Activated CD4-positive, alpha-beta T cell treated with anti-CD3 and anti-CD28 coated beads, Interleukin-2, amount 50 U/mL, for 1 hour (primary cell): ENCODE measurements at places on chromosomes 2 and 18.

DNA sequence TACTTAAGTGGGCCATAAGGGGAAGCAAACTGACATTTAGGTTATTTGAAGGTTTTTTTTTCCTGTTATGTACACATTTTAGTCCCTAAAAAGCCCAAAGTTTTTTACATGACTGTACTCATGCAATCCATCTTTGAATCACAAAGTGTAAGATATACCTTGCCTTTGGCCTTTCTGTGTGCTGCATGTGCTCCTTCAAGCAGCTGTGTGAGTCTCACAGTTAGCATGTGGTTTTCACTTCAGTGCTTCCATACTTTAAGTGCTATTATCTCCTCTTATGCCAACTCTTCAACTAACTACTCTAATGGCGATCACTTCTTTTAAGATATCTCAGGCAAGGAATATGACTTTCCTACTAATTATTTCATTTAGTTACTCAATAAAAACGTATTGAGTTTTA is 597.1 kb upstream of the ACVR2A start:
- DNase-seq: no peak

DNA sequence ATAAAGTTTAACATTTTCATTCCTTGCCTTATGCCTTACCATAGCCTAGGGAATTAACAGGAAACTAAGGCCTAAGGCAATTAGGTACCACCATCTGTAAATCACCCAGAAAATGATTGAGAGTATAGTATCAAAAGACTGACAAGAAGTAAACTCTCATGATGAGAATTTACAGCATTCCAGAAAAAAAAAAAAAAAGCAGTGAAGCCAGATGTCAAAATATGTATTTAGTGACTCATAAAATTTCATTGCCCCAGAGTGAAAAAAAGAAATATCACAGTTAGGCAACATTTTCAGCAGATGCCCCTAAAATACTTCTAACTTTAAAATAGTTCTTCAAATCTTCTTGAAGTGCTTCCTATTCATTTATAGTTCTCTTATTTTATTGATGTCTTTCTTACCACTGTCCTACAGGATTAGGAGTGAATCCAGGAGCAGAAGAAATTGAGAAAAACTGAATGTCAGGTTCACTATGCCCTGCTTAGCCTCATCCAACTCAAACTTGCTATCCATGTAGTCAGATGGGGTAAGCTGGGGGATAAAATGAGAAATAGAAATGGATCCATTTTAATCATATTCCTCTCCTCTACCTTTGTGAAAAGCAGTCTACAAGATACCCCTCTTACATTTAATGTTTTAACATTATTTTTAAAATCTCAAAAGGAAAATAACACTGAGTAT is 57.3 kb upstream of the TANK start:
- no peak for DNase-seq

DNA sequence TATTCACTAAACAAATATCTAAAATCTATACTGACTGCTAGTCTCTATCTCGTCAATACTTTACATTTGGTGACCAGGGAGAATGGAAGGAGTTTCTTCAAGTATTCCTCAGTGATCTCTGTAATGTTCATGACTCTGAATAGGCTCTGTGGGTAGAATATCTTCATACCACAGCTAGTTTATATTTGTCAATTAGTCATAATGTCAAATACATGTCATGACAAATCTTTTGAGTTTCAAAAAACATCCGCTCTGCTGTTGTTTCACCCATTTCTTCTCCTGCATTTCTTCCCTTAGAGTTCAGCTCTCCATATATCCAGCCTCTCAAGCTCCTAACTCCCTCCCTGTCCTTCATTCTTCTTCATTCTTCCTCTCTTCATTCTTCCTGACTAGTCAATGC is 206.5 kb upstream of the FANCL start:
- no peak for DNase-seq

DNA sequence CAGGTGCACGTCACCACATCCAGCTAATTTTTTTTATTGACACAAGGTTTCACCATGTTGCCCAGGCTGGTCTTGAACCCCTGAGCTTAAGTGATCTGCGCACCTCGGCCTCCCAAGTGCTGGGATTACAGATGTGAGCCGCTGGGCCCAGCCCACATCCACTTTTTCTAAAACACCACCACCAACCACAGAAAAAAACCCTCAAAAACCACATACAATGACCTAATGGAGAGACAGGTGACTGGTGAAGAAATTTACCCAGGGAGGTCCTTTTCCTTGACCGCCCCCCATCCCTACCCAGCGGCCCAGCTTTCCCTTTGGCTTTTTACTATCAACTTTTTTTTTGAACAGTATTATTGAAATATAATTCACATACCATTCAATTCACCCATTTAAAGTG is 47.9 kb downstream of the CACNB4 start:
- no peak for DNase-seq

DNA sequence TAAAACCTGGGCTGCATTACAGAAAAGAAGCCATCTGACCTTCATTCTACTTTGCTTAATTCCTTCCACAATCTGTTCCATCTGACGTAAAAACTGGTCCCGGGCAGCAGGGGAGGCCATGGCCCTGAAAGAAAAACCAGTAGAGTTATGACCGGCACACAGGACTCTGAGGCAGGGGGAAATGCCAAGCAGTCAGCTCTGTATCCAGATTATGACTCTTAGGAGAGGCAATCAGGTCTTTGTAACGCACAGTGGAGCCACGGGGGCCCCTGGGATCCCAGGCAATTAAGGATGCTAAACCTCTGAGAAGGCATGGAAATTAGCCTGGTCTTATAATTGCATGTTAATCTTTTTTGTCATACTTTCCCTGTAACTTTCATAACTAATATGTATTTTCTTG is 78.4 kb downstream of the CCDC93 start:
- DNase-seq: no peak

DNA sequence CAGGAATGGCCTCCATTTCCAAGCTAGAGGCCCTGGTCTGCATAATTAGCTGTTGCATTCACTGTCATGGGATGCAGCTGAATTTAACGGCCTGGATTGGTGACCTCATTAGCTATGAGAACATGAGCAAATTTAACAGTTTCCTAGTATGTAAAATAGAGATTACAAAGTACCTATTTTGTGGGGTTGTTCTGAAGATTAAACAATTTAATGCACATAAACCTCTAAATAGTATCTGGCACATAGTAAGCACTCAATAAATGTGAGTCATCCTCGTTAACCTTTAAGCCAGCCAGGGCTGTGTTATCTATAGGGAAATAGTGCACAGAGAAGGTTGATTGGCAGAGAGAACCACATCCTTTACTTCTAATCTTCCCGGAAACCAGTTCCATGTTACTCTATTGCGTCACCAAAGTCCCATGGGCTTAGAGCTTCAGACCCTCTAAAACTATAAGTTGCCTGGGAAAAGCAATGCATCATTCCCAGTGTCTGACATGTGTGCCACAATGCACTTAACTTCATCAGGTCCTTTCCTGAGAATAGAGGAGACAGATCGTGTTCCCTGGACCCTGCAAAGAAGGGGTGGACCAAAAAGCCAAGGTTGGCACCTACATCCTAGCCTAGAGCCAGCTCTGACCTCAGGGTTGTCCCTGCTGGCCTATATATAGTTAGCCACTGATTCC is 196.5 kb downstream of the LNPK start:
- no peak for DNase-seq

DNA sequence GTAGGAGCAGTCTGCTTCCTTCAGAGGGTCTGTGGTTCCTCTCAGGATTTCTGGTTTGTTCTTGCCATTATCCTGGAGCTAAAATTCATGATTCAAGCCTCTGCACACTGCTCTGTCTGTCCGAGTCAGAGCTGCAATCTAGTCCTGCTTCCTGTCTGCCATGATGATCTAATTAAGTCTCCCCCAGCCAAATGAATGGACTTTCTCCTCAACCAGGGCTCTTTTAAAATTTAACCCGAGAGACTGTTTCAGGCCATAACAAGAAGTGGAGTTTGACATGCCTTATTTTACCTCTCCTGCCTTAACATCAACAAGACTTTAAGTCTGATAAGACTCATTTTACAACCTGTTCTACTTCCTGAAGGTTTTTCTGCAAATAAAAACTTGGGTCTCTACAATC is 1009.6 kb upstream of the DDX18 start:
- DNase-seq: no peak

DNA sequence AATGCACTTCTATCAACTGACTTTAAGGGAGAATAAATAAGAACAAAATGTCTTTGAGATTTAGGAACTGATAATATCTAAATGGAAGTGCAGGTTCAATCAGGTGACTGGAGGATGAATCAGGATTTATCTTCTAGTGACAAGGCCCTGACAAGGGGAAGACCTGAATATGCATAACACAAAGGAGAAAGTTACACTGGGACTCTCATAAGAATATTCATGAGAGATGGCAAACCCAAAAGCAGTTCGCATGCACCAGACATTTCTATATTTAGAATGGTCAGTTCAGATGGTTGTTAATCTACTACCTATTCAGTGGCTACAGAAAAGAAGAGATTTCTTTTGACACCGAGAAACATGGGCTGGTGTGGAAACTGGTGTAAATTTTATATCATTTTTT is 1771.3 kb upstream of the LRRTM1 start:
- DNase-seq: no peak

- no peak for DNase-seq
Observed at GRCh38 chr2:20264629-20265028, 39.7 kb upstream of the SDC1 start.

DNA sequence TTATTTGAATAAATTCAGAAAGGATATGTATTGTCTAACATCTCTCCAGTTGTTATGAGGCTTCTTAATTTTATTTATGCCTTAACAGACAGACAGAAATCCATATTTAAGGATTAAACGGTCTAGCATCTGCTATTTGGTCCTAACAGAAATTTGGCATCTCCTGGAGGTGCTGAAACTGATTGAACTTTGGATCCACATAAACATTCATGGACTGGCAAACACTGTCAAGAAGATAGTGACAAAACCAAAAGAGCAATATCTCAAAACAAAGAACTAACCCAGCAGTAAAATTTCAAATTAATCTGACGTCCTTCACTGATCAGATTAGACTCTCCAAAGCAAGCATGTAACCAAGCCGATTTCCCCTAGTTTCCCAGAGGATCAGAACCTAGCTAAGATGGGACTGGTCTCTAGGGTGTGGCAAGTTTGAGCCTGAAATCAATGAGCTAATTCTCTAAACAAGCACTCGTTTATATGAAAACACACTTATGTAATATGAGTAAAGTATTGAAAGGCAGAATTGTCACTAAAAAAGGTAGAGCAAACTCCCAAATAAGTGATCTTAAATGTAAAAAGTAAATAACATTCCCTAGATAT is 139.5 kb downstream of the NOL4 start:
- DNase-seq: no peak

DNA sequence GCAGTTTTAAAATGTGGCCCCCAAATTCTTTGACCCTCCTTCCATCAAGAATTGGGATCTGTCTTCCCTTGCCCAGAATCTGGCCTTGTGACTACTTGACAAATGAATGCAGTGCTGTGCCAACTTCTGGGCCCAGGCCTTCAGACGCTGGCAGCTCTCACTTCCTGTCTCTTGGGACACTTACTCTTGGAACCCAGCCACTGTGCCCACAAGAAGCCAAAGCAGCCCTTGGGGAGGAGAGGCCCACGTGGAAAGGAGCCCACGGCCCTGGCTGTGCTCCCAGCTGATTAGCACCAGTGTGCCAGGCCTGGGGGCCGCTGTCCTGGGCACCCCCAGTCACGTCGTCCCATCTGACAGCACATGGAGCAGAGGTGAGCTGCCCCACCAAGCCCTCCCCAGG is 56.6 kb downstream of the RPL37A start:
- DNase-seq: no peak

- no peak for DNase-seq
Observed at GRCh38 chr2:176959614-176960013, 253.0 kb upstream of the HNRNPA3 start.

GRCh38 chr18:41905786-41906527 is 49.1 kb upstream of the PIK3C3 start:
- no peak for DNase-seq

GRCh38 chr2:177056481-177056929 is 156.1 kb upstream of the HNRNPA3 start:
- DNase-seq: no peak

GRCh38 chr2:164542581-164543021 is 78.7 kb downstream of the GRB14 start:
- no peak for DNase-seq

- DNase-seq: no peak
Observed at GRCh38 chr18:12449051-12449785, 41.5 kb downstream of the PRELID3A start.

GRCh38 chr2:194105358-194105757 is 1551.7 kb upstream of the SLC39A10 start:
- DNase-seq: no peak

DNA sequence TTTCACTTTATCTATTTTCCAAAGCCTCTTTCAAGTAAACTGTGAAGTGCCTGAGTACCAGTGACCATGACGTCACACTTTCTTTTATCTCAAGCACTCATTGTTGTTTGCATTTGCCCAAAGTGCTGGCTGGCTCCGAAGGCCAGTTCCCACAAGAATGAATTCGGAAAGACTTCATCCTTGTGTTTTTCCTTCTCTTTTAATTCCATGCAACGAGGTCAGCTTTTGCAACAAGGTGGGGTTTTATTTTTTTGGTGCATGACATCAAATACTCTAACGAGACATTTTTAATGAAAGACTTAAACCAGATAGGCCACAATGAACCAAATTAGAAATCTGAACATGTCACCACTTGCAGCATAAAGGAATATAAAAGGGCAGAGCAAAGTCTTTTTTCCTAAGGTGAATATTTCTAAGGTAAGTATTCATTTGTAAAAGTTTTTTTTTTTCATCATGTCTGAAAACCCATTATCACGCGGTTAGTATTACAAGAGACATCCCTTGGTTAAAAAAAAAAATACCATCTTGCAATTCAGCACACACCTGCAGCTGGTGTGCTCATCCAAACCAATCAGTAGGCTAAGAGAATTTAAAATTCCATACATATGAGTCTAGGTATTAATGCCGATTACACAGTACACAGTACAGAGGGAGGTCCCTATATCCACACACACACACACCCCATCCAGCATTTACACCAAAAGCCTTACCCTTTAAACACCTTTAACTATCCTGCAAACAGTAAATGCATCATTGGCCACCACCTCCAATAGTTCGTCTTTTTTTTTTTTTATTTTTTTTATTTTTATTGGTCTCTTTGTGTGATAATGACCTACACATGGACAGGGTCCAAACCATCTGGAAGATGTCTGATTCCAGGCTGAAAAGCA is 2.3 kb downstream of the ARL4C start:
- no peak for DNase-seq

- no peak for DNase-seq
Observed at GRCh38 chr2:203442463-203442862, 92.6 kb downstream of the RAPH1 start.

DNA sequence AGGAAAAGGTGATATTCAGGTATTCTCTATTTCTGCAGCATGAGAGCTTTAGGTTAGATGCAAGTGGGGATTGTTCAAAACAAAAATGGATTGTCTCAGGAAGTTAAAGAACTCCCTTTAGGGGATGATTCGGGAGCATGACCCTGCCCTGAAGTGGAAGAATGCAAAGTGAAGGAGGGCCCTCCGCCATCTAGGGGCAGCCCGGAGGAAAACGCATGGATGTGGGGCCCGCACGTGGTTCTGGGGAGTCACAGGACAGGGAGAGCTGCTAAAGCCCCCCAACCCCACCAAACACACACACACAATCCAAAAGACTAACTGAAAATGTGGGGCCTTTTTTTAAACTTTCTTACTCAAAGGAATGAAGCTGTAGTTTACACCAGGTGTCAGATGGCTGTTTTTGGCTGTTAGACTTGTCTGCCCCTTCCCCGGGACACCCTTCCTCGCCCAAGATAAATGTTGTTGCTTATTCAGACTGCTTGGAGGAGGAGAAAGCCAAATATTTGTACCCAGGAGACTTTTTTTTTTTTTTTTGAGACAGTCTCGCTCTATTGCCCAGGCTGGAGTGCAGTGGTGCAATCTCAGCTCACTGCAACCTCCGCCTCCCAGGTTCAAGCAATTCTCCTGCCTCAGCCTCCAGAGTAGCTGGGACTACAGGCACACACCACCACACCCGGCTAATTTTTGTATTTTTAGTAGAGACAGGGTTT is 78.8 kb downstream of the HNRNPLL start:
- no peak for DNase-seq
